ENCODE measurements at places on chromosomes 7 and 10.
A peak's percentile ranks its signal among the peaks of the same experiment; 100 is the strongest.

DNA sequence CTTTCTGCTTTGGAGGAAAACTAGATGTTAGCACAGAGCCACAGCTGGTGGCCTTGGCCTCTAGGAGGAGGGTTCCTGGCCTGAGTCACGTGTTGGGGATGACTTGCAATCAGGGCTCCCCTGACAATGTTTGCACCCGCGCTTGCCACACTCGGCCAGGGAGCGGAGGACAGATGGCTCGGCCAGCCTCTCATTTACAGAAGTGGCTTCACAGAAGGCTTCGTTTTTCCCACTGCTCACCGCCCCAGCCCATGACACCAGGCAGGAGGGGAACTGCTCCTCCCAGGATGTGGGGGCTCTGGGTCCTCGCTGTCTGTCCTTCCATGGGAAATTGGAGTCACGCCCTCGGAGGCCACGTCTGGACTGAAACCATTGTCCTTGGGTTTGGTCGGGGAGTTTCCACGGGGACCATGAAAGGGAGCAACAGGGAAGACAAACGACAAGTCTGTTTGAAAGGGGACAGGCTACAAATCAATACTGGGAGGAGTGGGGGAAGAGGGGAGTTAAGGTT is 49.6 kb upstream of the UBE3C start:
- DNase-seq, result peak; percentile 85

GRCh38 chr7:152674860-152675758 is 832 bp downstream of the XRCC2 start:
- DNase-seq, result peak; percentile 41

- no peak for DNase-seq
Measured at GRCh38 chr7:80263821-80264220, 129.2 kb downstream of the GNAI1 start.

GRCh38 chr7:27920281-27920946 is 180.5 kb downstream of the TAX1BP1 start:
- no peak for DNase-seq

- no peak for DNase-seq
Measured at GRCh38 chr7:105786520-105787470, 89.6 kb downstream of the ATXN7L1 start.

GRCh38 chr10:103539751-103540150 is 46.2 kb downstream of the NEURL1 start:
- DNase-seq, result no peak

- DNase-seq, result no peak
Measured at GRCh38 chr7:44338600-44338999, 13.2 kb upstream of the CAMK2B start.

DNA sequence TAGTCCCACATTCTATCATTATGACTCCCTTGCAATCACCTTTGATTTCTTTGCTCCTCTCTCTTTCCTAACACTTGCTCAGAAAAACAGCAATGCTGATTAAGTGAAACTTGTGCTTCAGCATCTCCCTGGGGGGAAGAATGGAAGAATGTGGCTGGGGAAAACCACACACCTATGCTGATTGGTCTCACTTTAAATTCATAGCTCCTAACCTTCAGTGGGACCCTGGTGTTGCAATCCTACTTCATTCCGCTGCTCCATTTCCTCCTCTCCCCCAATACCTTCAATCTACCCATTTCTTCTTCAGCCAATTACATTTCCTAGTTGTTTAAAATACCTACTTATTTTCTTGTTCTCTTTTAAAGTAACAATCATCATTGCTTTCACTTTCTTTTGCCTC is 1166.7 kb upstream of the C7orf33 start:
- no peak for DNase-seq

DNA sequence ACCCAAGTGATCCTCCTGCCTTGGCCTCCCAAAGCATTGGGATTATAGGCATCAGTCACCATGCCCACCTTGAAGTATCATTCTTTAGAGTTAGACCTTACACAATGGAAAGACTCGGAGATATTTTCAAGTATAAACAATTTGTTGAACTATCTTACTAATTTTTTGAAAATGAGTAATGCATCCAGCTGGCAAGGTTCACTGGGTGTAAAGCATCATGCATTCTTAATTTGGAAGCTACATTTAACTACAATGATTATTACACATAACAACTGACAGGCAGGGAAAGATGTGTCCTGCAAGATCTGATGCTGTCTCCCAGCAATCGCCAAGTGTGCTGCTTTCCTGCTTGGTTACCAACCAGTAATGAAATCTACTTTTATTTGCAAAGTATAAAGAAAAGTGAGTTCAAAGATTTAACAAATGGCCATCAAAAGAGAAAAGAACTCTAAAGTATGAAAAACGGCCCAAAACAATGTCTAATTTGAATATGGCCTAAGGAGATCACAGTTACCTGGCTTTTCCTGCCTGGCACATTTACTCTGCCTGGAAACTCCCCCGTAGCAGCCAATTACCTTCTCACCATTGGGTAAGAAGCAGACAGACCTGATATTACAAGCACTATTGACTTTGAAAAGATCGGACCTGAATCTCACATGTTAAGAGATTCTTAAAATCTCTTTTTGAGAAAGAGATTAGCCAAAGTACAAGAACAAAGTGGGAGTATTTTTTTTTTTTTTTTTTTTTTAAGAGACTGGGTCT is 59.3 kb upstream of the NMT2 start:
- no peak for DNase-seq

DNA sequence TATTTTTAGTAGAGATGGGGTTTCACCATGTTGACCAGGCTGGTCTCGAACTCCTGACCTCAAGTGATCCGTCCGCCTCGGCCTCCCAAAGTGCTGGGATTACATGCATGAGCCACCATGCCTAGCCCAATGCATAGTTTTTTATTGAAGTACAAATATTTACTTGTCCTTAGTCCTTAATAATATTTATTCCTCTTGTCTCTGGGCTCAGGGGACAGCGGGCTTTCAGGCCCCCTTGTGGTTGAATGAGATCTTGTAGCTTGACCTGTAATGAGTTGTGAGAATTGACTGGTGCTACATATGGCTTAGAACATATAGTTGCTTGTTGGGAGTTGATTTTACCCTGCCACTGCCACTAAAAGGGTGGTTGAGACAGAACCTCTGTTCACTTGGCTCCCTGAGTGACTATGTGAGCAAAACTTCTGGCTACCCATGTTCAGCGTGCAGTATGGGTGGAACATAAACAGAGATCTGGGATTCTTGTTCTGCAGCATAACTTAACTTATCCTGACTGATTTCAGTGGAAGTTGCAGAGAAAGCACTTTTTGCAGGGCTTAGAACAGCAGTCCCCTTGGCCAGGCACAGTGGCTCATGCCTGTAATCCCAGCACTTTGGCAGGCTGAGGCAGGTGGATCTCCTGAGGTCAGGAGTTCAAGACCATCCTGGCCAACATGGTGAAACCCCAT is 14.9 kb downstream of the CCL26 start:
- peak; percentile 18 for DNase-seq

GRCh38 chr7:113202284-113202683 is 83.9 kb upstream of the SMIM30 start:
- no peak for DNase-seq

DNA sequence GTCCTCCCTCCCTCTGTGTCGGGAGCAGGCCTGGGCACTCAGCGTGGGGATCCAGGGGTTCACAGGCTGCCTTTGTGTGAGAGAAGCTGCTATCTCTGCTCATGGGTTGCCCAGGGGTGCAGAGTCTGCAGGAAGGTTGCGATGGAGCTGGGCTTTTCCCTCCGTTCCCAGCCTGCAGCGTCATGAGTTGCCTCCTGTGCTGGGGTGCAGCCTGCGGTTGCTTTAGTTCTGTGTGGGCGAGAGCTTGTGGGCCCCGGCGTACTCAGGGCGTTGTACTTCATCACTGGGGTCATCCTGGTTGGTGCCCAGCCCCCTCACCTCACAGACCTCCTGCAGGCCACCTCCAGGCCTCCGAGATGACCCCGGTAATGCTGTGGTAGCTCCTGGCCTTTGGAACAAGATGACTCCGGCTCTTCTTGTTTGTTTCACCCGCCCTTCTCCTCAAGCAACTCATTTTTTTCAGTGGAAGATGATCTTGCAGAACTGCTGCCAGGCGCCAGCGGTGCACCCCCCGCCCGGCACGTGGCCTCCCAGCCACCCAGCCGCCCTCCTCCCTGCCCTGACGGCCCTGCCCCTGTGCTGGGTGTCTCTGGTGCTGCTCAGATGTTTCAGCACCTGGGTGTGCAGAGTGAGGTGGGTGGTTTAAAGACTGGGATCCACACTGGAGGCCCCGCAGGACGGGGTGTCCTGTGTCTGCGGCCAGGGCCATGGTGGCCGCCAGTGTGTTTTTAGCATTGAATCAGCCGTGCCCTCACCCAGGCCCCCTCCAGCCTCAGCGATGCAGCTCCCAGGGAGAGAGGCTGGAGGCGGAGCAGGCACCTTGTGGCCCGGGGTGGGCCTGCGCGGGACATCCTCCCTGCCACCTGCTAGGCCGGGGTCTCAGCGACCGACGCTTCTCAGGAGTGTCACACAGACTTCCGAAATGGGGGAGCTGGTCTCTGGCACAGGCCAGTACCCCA is 7.2 kb downstream of the AP5Z1 start:
- DNase-seq, result no peak

GRCh38 chr7:134804351-134804750 is 24.9 kb downstream of the CALD1 start:
- no peak for DNase-seq

DNA sequence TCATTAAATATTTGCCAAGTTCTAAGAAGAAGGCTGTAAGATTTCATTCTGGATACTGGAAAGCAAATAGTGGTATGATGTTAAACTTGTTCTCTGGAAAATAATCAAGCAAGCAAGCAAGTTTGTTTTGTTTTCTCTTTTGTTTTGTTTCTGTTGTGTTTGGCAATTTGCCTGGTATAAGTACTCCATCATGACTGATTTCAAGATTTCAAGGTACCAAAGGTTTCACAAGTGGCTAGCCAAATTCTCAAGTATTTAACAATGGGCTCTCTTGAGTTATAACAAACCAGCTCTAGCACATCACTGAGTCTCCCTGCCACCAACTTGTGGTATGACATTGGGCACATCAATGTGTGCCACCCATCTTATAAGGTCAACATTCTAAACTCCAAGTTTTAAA is 151.7 kb upstream of the IGFBP3 start:
- no peak for DNase-seq

Data from NCI-H524 (cell line).